A549 (cell line): ENCODE measurements at places on chromosomes 5 and 9. TPM values are rescaled to one million over a fixed set of nuclear protein-coding genes. Genes with fewer than 3 reads are reported as not detected.

The OTP gene
- polyA plus RNA-seq: 0.03 to 0.04 TPM (median 0.04 TPM) in 3 replicates

The LAMC3 gene
- polyA plus RNA-seq: 1.5 TPM in 3 replicates

The PTGS1 gene
- 0.77 to 1.6 TPM (median 1.0 TPM) in 3 replicates for polyA plus RNA-seq

The NCS1 gene
- polyA plus RNA-seq: 16.5 to 17.9 TPM (median 17.3 TPM) in 3 replicates

The MCIDAS gene
- 1.7 to 2.2 TPM (median 1.7 TPM) in 3 replicates for polyA plus RNA-seq

The APBA1 gene
- polyA plus RNA-seq: 0.21 to 0.34 TPM (median 0.22 TPM) in 3 replicates

The MCC gene
- polyA plus RNA-seq: 0.10 to 0.31 TPM (median 0.20 TPM) in 3 replicates

The PCDHB13 gene
- polyA plus RNA-seq: 0.05 to 0.08 TPM (median 0.08 TPM) in 3 replicates

The SLC23A1 gene
- 4.0 to 5.1 TPM (median 4.3 TPM) in 3 replicates for polyA plus RNA-seq

The ZNF883 gene
- polyA plus RNA-seq: 1.8 to 2.3 TPM (median 2.0 TPM) in 3 replicates

The PLAC8L1 gene
- polyA plus RNA-seq: 0.34 to 0.84 TPM (median 0.41 TPM) in 3 replicates

The TMC1 gene
- polyA plus RNA-seq: 0.01 to 0.18 TPM (median 0.17 TPM) in 3 replicates

The AIF1L gene
- polyA plus RNA-seq: 1.6 to 1.8 TPM (median 1.7 TPM) in 3 replicates

The ZNG1E gene
- polyA plus RNA-seq: 79.6 to 85.8 TPM (median 81.0 TPM) in 3 replicates

The PCAT7 gene
- polyA plus RNA-seq: 2.0 to 2.3 TPM (median 2.1 TPM) in 3 replicates

The C6 gene
- not detected in 3 replicates for polyA plus RNA-seq

The KLHL3 gene
- polyA plus RNA-seq: 0.31 to 0.46 TPM (median 0.35 TPM) in 3 replicates

The B4GALT1 gene
- polyA plus RNA-seq: 140 to 182 TPM (median 167 TPM) in 3 replicates

The KCNV2 gene
- polyA plus RNA-seq: not detected in 3 replicates

The LRRTM2 gene
- not detected in 3 replicates for polyA plus RNA-seq

The ADAMTSL2 gene
- not detected in 3 replicates for polyA plus RNA-seq

The PCDHB16 gene
- polyA plus RNA-seq: 0.05 to 0.10 TPM (median 0.08 TPM) in 3 replicates

The FCN1 gene
- not detected in 3 replicates for polyA plus RNA-seq

The HCN1 gene
- polyA plus RNA-seq: not detected in 3 replicates

The HAVCR1 gene
- 99.1 to 103 TPM (median 101 TPM) in 3 replicates for polyA plus RNA-seq

The NOXA1 gene
- polyA plus RNA-seq: 1.1 to 1.9 TPM (median 1.5 TPM) in 3 replicates

The BHMT gene
- polyA plus RNA-seq: not detected in 3 replicates

The TAF1L gene
- polyA plus RNA-seq: 0.01 TPM in 1 of 3 replicates, not detected in the others

The SLC38A9 gene
- 20.0 to 25.5 TPM (median 22.8 TPM) in 3 replicates for polyA plus RNA-seq
